Anterior cingulate cortex (tissue), 58 donors: ENCODE measurements at places on chromosomes 2 and 18.

- no peak for DNase-seq
Measured at GRCh38 chr2:140604788-140605187, 1526.0 kb downstream of the LRP1B start.

- no peak for DNase-seq
Measured at GRCh38 chr18:31506024-31506742, 8.2 kb downstream of the DSG2 start.

DNA sequence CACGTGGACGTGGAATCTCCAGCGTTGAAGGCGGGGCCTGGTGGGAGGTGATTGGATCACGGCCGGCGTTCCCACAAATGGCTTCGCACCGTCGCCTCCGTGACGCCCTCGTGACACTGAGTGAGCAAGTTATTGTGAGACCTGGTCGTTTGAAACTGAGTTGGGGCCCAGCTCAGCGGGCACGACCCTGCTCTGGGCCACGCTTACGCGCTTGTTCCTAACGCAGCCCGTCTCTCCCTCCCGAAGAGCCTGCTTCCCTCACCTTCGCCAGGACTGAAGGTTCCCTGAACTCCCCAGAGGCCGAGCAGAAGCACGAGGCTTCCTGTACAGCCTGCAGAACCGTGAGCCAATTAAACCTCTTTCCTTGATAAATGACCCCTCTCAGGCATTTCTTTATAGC is 121.8 kb downstream of the RTP5 start:
- DNase-seq: no peak

DNA sequence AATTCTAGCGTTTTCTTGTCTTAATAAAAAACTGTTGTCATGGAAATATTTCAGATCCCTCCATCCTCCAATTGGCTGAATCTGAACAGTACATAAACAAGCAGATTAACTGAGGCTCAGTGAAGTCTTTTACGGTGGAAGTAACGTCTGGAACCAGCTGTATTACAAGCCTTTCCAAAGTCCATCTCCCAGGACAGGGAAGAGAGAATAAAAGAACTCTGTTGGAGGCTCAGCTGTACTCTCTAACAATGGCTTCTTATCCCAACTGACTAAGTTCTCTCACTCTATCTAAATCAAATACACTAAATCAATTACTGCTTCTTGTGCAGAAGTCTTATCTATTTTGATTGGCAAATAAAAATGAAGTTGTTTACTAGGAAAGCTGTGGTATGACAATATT is 19.9 kb upstream of the NEDD4L start:
- DNase-seq: no peak

- no peak for DNase-seq
Measured at GRCh38 chr18:50320719-50321118, 33.2 kb upstream of the CXXC1 start.

- DNase-seq: no peak
Measured at GRCh38 chr2:30321466-30321865, 90.1 kb downstream of the LBH start.

- no peak for DNase-seq
Measured at GRCh38 chr2:217366966-217367365, 507.1 kb upstream of the TNP1 start.
